ENCODE measurements at places on chromosomes 7 and 10.

GRCh38 chr7:87506246-87507180 is 31.0 kb upstream of the ABCB4 start:
- no peak for DNase-seq

DNA sequence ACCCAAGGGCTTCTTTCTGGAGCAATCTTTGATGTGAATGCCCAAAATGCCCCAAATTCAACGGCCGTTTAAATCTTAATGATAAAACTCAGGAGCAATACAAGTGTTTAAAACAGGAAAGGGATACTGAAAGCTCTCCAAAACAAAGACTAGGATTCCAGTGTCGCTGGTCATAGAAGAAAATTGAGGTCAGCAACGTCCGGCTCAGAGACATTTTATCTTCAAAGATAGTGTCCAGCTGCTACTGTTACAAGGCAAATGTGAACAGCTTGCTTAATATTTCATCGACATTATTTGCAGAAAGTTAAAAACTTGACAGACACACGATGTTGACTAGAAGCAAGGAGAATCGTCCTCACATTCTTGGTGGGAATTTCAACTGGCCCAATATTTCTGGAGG is 15.4 kb upstream of the CTBP2 start:
- DNase-seq, result no peak

- DNase-seq, result no peak
These were observed 26.9 kb upstream of the PITRM1 start for GRCh38 chr10:3199488-3199887.

GRCh38 chr10:404346-404745 is 269.1 kb downstream of the ZMYND11 start:
- no peak for DNase-seq

GRCh38 chr10:14535457-14536130 is 204.9 kb upstream of the FRMD4A start:
- no peak for DNase-seq

Measured in natural killer cell treated with Interleukin-12 subunit alpha and Interleukin-12 subunit beta and Interleukin-15 and Interleukin-18, amount 100 ng/mL, for 72 hours (primary cell).